ENCODE measurements at places on chromosomes 5 and 9.

- DNase-seq = no peak
These were observed 33.0 kb downstream of the LHX3 start for GRCh38 chr9:136171801-136172411.

DNA sequence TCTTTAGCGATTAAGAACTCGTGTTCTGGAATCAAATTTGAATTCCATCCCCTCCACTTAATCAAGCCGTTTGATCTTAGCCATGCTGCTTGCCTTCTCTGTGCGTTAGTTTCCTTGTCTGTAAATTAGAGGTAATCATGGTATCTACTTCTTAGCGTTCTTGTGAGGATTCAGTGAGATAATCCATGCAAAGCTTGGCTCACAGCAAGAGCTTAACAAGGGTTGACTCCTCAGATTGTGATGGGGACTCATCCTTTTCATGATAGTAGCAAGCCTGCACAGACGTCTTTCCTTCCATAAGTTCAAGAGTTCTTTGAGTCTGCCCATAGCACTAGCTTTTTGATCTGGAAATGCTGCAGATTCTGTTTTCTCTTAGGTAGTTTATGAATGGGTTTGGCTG, 72.8 kb downstream of the TRIO start:
- no peak for DNase-seq

DNA sequence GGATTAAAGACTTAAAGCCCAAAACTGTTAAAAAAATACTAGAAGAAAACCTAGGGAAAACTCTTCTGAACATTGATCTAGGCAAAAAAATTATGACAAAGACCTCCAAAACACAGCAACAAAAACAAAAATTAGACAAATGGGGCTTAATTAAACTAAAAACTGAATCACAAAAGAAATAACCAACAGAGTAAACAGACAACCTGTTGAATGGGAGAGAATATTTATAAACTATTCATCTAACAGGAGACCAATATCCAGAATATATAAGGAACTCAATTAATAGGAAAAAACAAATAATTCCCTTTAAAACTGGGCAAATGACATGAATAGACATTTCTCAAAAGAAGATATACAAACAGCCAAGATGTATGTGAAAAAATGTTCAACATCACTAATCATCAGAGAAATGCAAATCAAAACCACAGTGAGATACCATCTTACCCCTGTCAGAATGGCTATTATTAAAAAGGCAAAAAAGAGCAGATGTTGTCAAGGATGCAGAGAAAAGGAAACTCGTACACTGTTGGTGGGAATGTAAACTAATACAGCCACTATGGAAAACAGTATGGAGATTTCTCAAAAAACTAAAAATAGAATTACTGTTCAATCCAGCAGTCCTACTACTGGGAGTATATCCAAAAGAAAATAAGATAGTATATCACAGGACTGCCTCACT, 50.2 kb upstream of the TLX3 start:
- no peak for DNase-seq

DNA sequence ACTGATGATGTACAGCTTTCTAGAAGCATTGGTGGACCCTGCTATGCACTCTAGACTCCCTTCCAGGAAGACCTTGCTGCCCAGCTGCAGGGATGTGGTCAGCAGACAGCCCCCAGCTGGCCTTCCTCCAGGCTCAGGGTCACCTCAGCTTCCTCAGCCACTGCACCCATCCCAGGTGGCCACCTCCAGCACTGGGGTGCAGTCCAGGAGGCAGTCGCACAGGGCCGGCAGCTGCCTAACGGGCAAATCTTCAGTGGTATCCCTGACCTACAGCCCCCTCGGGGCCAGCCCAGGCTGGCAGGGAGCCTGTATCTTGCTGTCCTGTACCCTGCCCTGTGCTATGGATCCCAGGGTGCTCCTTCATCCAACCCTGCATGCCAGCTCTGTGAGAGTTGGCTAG, 81.8 kb downstream of the GADD45G start:
- no peak for DNase-seq

DNA sequence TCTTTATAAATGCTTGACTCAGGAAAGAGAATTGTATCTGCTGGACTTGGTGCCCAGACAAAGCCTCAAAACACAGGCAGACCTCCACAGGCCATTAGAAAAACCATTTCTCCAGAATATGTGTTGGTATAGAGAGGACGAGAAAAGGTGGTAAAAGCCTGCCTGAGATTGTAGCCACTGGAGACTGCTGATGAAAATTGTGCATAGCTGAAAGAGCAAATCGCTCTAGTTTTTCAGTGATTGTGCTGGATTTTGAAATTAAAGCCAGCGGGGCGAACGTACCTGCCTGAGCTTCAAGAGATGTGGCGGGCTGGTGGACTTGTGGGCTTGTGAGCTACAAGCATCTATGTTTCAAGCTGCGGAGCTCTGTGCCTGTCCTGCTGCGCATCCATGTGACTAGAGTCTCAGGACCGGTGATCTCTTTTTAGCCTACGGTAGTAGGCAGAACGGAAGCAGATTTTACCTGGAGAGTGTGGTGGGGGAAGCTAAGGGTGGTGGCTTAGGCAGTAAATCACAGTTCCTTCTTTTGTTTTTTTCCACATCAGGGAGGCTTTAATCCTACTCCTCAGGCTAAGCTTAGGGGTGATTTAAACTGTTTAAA, 193.6 kb downstream of the SREK1 start:
- DNase-seq = no peak

- DNase-seq = no peak
These were observed 5.5 kb downstream of the SLC9A3 start for GRCh38 chr5:518721-519120.

DNA sequence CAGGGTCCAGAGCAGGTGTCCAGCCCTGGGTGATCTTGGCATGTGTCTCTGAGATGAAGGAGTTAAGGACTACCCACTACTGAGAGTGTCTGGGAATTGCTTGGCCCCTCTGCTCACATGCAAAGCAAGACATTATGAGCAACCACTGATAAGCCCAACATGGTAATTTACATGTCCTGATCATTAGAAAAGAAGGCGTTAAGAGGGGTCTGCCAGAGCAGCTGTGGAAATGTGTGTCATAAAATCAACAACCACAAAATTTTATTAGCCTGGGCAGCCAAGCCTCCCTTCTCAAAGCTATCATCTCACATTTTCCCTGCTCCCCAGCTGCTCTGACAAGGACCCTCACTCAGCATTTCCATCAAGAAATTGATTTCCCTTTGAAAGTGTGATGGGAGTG, 351.0 kb downstream of the SPOCK1 start:
- DNase-seq = no peak

DNA sequence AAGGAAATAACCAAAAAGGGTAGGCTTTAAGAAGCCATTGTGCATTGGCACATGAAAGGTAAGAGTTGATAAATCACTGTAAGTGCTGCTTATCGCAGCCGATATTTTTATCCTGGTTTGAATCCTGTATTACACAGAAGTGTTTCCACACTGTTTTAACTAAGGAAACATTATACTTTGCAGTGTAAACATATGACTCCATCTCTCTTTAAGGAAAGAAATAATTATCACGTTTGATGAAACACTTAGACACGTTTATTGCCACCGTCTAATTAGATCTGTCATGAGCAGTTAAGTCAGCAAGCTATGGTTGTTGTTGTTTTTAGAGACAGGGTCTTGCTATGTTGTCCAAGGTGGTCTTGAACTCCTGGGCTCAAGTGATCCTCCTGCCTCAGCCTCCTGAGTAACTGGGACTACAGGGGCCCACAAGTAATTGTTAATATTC, 85.7 kb upstream of the TNFAIP8 start:
- DNase-seq = no peak

DNA sequence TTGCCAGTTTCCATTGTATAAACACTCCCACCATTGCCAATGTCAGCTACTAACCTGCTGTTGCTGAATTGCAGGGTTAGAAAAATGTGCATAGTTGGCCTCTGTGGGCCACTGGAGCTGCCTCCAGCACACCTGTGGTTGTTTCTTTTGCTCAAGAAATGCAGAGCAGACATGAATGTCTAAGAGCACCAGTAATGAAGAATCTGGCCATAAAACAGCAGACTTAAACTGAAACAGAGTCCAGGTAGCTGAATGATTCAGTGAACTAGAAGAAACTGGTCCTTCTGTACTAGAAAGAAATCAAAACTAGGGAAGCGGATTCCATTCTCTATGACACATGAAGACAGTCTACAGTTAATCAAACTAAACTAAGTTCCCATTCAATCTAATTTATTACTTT, 48.2 kb downstream of the NUDT12 start:
- no peak for DNase-seq

DNA sequence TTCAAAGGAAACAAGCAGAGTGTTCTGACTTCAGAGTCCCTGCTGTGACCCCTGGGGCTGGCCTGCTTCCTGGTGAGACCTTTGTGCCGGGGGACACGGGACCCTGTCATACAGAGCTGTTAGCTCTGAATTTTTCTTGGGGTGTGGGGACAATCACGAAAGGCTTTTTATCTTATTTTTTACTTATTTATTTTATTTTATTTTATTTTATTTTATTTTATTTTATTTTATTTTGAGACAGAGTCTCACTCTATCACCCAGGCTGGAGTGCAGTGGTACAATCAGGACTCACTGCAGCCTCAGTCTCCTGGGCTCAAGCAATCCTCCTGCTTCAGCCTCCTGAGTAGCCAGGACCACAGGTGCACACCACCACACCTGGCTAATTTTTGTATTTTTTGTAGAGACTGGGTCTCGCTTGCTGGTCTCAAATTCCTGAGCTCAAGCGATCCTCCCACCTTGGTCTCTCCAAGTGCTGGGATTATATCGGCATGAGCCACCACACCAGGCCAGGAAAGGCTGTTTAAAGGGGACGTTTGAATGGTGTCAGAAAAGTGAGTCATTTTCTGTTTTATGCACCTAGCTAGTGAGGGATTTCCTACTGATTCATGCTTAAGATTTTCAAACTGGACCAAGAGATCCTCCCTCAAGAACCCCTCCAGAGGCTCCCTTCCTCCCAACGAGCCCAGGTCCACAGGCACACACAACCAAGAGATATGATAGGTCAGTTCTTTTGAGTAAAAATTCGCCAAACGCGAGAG, 75.7 kb downstream of the OLFM1 start:
- no peak for DNase-seq

GRCh38 chr5:126998201-126998631, 32.1 kb downstream of the MARCHF3 start:
- DNase-seq = no peak

DNA sequence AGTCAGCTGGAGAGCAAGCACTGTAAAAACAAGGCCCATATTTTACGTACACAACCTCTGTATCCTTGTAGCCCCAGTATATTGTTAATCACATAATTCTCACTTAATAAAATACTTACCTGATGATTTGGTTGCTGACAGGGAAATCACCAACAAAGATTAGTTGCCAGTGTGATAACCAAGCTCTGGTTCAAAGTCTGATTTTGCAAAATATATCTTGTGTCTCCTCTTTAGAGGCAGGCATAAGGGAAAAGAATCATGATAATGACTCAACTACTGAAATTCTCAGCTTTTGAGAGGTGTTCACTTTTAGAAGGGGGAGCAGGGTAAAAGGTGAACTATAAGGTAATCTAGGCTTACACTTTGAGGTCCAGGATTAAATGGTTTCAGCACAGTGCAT, 351.1 kb upstream of the CD180 start:
- DNase-seq = no peak

DNA sequence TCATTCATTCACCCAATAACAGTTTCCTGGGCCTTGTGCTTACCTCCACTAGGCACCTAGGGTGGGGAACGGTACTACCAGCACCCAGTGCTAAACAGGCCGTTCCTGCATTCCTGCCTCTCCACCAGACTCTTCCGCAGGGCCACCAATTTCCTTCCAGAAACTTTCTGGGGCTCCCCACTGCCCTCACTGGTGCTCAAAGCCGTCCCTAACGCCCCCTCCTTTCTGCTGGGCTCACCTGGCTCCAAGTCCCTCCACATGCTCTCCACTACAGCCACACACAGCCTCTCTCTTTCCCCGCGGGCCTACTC, 1.4 kb downstream of the PHF19 start:
- no peak for DNase-seq

DNA sequence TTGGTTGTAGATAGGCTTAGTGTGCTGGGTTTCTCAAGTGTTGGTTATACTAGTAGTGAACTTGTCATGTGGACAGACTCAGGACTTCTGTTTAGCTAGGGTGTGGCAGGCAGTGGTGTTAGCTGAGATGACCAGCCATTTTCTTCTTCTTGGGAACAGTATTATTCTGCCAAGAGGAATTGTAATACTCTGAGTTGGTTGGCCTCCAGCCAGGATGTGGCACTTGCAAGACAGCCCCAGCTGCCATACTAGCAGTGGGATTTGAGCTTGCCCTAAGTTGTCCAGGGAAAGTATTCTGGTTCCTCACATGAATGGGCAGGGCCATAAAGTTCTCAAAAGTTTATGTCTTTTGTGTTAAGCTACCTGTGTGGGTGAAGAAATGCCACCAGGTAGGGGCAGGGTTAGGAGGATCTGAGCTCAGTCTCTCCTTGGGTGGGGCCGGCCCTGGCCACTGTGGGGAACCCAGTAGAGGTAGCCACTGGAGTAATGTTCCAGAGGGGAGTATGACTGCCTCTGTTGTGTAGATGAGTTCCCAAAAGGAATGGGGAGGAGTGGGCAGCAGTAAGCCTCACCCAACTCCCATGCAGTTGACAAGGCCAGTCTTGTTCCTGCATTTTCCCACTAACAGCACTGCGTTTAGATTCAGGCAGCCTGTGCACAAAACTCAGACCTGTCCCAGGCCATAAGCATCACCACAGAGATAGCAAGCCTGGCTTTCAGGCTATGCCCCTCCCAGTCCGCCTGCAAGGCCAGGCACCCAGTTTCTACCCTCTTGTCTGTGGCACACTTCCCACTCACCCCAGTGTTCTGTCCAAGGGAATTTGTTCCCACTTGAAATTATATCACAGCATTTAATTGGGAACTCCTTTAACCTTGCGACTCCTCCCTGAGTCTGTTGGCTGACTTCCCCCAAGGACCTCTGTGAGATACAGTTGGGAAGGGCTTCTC, 250.7 kb downstream of the ANXA1 start:
- no peak for DNase-seq

DNA sequence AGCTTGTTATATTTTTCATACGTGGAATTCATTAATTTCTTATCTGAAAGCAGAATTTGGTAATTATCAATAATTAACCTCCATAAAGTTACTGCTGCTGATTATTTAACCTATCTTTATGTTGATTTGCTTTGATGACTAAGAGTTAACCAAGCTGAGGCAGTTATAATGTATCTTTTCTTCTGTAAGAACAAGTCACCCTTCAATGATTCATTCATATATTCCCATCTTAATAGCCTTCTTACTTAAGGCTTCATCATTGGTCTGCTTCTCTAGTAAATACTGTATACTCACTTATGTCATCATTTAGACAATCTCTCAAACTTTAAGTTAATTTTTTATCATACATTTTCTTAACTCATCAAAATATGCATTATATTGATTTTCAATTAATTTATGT, 592.2 kb downstream of the ANXA1 start:
- DNase-seq = no peak

DNA sequence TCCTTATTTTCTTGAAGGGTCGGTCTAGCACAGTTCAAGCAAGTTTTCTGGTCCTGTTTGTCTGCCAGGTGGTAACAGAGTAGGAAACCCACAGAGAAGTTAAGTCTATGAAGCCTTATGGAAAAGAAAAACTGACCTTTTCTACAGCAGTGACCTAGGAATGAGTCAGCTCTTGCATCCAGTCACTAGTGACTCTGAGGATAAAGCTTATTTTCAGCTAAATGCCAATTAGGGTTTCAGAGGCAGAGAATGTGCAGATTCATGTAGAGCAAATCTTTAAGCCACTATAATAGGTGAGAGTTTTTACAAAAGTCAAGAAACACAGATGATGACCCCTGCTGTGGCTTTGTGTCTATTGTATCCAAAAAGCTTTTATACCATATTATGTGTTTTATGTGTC, 100.7 kb downstream of the CWC27 start:
- no peak for DNase-seq

GRCh38 chr5:139183502-139183901, 14.7 kb downstream of the SIL1 start:
- DNase-seq = no peak

GRCh38 chr5:150103678-150104549, 17.6 kb upstream of the CSF1R start:
- no peak for DNase-seq

Data from stimulated activated CD8-positive, alpha-beta memory T cell treated with anti-CD3 and anti-CD28 coated beads, Interleukin-4, amount 100 ng/mL, for 24 hours (primary cell).